Kasumi-1 (cell line): ENCODE measurements at places on chromosomes 5 and 9.

DNA sequence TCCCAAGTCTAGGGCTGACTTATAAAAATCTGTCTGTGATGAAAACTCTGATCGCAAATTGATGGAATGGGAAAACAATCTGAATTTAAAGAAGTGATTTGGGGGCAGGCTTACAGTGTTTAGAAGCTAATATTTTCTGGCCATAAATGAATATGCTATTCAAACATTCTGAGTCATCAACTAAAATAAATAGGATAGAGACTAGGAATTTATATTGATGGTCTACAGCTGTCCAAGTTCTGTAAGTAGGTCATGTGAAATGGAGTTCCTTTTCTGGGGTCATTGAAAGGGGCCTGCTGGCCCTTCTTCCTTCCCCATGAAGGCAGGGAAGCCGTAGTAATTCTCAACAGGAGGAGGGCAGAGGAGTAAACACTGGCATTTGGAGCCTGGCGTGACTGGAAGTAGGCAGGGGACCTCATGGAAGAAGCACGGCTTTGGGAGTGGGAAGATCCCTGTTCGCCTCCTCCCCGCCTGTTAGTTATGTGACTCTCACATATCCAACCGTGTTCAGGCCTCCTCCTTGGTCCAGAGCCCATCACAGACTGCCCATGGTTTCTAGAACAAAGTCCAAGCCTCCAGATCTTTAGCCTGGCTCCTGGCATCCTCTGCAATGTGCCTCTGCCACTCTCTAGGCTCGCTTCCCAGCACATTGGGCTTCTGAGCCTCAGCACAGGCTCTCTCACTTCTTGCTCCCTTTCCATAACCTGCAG lies 31.7 kb downstream of the ALG2 start:
- no peak for DNase-seq

DNA sequence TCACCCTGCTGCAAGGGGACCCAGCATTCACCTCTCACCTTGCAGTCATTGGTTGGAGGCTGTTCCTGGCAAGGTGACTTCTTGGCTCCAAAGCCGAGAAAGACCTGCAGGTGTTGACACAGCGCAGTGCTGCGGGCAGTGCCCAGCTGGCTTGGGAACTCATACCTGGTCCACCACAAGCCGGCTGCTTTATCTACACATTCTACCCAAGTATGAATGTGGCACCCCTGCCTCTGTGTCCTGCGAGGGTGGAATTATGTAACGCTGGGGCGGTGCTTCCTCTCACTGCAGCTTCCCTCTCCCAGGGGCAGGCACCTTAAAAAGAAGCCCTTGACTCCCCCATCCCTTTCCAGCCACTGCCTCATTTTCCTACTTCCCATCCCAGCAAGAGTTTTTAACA lies 2.5 kb upstream of the ZMYND19 start:
- DNase-seq = peak; percentile 30

- DNase-seq = no peak
Measured at GRCh38 chr5:61808091-61808490, 476.0 kb downstream of the ZSWIM6 start.

DNA sequence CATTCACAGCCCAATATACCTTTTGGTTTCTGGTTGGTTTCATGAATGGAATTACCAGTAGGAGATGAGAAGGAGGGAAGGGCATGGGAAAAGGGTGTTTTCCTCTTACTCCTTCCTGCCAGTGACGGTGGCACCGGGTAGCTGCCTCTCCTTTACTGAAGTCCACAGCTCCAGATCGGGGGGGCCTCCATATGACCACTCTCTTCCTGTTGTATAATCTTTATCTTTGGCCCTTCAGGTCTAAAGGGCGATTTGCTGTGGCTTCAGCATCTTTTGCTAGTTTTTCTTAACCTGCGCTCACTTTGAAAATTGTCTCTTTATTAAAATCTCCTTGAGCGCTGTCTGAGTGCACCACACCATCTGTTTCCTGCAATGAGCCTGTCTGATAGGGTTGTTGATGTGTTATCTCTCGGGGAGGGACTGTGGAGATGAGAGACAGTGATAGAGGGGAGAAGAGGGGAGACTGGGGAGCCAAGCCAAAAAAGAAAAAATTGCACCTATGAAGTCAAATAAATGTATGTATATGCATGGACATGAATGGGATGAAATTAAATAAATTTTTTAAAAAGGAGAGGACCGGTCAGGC lies 449.3 kb upstream of the KLF4 start:
- DNase-seq = peak; percentile 4

GRCh38 chr5:54881286-54882005 lies 103.9 kb downstream of the ESM1 start:
- DNase-seq = no peak

- peak; percentile 74 for DNase-seq
Measured at GRCh38 chr5:31232273-31232888, 38.9 kb downstream of the CDH6 start.

- DNase-seq = no peak
Measured at GRCh38 chr5:119521232-119521631, 68.9 kb downstream of the HSD17B4 start.

- DNase-seq = no peak
Measured at GRCh38 chr5:51018423-51018822, 352.0 kb downstream of the PARP8 start.

DNA sequence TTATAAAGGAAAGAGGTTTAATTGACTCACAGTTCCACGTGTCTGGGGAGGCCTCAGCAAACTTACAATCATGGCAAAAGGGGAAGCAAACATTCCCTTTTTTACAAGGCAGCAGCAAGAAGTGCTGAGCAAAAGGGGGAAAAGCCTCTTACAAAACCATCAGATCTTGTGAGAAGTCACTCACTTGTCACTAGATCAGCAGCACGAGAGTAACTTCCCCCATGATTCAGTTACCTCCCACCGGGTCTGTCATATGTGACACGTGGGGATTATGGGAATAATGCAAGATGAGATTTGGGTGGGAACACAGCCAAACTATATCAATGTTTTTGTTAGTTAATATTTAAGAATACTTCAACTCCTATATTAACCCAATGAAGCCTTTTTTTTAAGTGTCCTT lies 275.2 kb upstream of the CDH9 start:
- peak; percentile 26 for DNase-seq

- peak; percentile 34 for DNase-seq
Measured at GRCh38 chr9:121735065-121735792, 83.8 kb downstream of the DAB2IP start.

DNA sequence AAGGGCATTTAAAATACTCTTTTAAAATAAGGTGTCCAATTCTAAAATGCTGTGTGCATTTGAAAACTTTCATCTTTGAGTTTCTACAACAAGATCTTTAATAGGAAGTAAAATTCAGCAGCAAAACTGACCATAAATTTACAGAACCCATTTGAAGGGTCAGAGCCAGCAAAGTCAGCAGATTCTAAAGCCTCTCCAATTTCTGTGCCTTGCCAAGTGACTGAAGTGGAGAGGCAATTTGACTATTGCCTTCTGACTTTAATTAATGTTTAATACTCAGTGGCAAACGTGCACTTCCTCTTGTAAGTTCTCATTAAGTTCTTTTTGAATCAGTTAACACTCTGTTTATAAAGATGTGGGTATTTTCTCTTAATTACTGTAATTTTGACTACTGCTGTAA lies 155.2 kb downstream of the BAAT start:
- DNase-seq = no peak

GRCh38 chr9:36772449-36773403 lies 200.0 kb downstream of the MELK start:
- peak; percentile 16 for DNase-seq

DNA sequence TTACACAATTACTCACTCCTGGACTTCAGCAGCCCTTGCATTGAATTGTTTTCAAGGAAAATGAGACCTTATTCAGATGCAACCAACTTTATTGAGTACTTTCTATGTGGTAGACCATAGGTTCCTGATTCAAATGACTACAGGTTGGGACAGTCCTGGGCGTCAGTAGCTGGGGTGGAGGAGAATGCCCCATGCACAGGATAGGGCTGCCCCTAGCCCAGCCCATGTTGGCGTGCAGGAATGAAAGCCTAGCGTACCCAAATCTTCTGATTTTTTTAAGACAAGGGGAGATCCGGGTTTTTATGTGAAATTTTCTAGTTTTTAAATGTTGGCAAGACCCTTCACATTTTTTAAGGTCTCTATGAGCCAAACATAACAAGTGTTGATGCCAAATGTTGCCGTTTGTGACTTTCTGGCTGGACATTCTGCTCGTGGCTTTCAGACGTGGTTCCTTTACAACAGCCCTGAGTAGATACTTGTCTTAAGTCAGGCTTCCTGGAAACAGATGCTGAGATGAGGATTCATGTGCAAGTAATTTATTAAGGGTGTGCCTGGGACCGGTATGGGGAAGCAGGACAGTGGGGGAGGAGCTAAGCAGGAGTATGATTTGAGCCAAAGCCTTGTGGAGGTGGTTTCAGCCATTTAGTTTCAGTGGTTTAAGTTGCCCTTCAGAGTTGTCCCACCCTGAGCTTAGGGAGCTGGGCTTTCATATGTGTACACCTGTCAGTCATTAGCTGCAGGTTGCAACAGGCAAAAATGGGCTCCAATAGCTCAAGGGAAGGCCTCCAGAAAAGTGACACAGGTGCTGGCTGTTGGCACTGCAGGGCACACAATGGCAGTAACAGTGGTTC lies 154.1 kb downstream of the NTRK2 start:
- DNase-seq = no peak

DNA sequence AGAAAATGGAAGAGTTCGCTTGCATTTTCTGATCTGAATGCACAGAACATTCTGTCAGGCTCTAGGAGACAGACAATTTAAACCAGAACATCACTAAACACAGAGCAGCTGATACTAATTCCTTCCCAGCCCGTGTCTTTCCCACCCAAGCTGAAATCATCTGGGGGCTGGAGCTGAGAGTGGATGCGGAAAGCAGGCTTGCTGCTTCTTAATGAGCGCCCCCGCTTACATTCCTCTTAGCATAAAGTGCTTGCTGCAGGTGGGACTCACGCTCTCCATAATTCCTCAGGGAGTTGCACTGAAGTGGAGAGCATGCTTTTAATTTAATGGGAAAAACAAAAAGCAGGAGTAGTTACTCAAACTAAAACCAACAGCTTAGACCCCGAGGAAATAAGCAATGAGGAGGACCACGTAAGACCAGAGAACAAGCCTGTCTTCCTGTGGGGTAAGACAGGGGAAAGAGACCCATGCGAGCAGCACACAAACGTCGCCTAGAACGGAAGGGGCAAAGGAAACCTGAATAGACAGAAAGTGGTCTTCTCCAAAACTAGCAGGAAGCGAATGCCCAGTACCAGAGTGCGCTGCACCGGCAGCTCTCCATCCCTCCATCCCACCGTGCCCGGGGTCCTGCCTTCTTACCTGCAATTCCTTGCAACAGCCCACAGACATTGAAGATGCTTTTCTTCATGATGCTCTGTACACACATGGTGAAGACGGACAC lies 139.3 kb downstream of the LHFPL2 start:
- no peak for DNase-seq

DNA sequence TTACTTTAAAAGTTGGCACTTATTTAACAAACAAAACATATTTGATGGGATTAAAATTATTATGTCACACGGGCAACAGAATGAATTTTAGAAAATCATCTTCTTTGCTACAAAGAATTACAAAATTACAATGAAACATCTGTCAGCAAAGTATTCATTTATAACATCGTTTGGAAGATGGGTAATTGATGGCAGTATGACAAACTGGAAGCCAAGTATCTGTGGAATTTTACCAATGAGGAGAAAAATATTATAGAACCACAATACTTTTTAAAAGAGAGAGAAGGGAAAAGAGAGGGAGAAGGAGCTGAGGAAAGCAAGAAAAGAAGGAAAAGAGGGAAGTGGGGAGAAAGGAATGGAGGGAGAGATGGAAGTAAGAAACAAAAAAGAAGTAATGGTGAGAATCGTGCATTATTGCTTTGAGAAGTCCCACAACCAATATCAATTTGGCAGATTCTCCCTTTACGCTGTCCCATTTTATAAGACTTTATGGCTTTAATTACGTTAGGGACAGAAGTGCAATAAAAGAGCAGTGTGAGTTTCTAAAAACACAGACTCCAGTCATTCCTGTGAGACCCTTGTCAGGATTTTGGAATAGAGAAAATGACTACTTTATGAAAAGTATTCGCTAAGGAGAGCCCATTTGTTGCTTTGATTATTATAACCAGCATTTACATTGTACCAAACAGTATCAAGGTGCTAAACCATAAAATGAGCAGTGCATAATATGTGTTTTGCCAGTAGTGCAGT lies 76.7 kb downstream of the LURAP1L start:
- no peak for DNase-seq

GRCh38 chr5:58760222-58760621 lies 177.3 kb downstream of the RAB3C start:
- no peak for DNase-seq

DNA sequence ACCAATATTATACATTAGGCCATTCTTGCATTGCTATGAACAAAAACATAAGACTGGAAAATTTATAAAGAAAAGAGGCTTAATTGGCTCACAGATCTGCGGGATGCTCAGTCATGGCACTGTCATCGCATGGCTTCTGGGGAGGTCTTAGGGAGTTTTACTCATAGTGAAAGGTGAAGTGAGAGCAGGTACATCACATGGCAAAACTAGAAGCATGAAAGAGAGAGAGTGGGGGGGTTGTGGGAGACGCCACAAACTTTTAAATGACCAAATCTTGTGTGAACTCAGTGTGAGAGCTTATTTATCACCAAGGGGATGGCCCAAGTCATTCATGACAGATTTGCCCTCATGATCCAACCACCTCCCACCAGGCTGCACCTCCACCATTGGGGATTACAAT lies 398.3 kb upstream of the EDIL3 start:
- DNase-seq = no peak

- DNase-seq = no peak
Measured at GRCh38 chr5:61362796-61363368, 30.8 kb downstream of the ZSWIM6 start.

DNA sequence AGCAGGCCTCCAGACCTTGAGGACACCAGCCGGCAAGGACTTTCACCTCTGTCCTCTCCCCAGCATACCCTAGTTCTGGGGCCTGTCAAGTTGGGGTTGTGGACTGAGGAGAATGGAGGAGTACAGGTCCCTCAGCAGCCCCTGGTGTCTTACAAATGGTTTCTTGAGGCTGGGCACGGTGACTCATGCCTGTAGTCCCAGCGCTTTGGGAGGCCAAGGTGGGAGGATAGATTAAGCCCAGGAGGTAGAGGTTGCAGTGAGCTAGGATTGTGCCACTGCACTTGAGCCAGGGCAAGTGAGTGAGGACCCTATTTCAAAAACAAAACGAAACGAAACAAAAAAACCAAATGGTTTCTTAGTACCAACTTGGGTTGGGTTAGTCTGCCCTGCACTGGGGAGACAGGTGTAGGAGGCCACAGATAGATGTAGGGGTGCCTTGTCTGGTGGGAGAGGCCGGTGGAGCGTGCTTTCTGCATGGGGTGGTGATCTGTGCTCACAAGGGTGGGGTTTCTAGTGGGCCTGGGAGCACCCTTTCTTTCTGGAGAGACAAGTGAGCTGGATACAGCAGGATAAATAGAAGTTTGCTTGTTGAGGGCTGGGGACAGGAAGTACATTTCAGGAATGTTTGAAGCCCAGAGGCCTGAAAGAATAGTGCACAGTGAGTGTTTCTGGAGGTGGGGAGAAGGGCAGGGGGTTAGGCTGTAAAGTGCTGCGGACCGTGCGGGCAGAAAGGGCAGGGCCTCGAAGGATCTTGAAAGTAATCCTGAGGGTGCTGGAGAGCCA lies 37.7 kb upstream of the PSD2 start:
- DNase-seq = no peak
